ENCODE measurements at places on chromosomes 7 and 10.

- no peak for DNase-seq
These were observed 429.7 kb downstream of the EXOC4 start for GRCh38 chr7:133682364-133683181.

DNA sequence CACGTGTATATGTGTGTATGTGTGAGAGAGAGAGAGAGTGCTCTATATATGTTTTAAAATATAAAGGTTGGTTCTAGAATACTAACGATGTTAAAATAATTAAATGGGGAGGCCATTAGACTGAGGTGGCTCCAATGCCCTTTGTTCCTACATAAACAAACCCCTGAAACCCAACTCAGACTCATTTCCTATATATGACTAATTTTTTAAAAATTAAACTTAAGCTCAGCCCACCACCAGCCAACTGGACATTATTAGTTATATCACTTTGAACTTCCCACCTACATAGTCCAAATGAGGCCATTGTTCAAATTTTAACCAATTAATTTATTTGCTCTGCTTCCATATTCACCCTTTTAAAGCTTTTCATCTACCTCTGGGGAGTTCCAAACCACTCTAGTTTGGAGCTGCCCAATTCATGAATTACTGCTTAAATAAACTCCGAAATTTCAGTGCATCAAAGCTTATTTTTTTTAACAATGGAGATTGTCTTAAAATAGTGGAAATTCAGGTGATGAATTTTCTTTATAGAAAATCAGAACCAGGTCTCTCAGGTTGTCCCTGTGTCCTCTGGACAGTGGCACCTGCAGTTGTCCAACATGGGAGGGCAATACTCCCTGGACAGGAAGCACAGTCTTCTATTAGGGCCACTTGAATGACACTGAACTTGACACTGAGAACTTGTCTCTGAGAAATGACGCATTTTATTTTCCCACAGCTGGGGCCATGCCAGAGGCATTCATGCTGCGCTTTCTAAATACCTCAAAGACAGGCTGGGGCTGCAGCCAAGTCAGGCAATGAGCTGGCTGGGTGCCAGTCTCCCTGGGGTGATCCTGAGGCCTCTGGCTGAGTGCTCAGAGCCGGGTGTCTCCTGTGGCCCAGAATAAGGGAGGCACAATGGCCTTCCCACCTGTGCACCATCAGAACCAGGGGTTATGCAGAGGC, 109.5 kb upstream of the TMEM72 start:
- DNase-seq, result peak; percentile 4

GRCh38 chr10:91924212-91925021, 847 bp downstream of the BTAF1 start:
- no peak for DNase-seq

DNA sequence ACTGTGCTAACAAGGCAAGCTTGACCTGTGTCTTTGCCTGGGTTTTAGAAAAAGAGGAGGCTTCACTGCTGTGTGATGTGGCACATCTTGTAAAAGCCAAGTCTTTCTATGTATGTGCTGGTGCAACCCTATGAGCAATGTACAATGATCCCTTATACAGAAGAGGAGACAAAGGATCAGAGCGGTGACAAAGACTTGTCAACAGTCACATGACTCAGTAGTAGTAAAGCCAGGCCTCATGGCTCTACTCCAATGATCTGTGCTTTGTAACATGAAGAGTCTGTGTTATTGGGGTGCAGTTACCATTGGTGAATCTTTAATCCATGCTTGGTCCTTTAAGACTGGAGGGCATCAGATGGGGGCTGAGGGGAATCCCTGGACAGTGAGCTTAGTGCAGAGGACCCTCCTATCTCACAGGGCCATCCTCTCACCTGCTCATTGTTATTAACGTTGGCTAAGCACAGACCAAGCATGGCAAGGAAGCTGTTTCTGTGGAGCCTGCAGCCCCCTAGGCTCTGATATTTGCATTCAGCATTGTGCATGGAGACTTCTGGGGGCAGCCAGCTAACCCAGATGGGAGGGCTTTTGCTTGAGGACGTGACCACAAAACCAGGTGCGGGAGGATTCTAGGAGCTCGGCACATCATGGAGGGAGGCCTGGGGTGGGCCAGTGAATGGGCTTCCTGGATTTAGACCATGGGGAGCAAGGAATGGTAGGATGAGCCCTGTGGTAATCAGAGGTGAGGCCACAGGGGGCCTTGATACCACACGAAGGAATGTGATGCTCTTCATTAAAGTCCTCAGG, 308.8 kb upstream of the ZNF32 start:
- peak; percentile 28 for DNase-seq

- no peak for DNase-seq
These were observed 116.5 kb downstream of the ZMIZ1 start for GRCh38 chr10:79185067-79185774.

DNA sequence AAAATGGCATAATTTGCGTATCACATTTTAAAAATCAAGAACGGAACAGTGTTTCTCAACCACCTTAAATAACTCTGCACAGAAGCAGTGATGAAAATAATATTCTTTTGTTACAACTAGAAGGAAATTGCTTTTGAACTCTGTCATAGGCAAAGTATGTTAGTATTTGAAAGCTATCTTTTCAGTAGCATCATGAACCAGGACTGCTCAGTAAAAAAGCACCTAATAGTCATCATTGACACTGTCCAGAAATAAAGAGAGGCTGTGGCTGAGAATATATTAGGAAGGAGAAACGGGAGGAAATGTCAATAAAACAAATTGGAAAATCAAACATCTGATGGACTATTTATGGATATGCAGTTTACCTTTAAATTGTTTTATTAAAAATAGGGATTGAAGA, 237.2 kb upstream of the AKR1E2 start:
- DNase-seq, result no peak

GRCh38 chr7:156152390-156152789, 340.1 kb upstream of the SHH start:
- DNase-seq, result no peak

GRCh38 chr10:30560326-30560725, 69.2 kb downstream of the LYZL2 start:
- DNase-seq, result no peak

- DNase-seq, result peak; percentile 28
These were observed 171.2 kb downstream of the LCOR start for GRCh38 chr10:97003151-97003803.

DNA sequence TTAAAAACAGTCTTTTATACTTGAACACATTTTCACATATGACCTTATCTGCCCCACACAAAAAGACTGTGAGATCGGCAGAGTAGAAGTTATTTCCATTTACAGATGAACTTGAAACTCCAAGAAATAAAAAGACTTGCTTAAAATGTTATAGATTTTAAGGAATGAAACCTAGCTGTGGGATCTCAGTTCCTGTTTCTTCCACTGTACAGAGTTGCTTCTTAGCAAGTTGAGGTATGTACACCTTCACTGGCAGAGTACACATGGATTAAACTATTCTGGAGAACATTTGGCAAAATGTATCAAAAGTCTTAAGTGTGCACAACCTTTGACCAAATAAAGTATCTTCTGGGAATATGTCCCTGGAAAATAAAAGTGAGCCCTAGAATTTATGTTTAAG, 48.3 kb downstream of the A1CF start:
- no peak for DNase-seq

DNA sequence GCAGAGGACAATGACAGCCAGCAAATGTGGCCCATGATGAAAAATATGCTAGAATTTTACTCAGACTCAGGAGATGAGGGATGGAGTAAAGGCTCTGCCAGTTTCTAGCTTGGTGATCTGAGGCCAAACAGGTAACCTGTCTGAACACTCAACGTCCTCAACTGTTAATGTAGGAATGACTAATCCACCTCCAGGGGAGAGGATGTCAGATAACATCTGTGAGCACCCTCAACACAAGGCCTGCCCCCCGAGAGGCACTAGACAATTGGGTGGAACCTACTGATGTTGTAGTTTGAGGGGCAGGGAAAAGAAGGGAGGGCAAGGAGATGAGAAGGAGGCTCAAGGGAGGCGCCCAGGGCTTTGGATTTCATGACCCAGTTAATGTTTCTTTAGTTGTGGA, 445.1 kb downstream of the PLXNA4 start:
- DNase-seq, result no peak

DNA sequence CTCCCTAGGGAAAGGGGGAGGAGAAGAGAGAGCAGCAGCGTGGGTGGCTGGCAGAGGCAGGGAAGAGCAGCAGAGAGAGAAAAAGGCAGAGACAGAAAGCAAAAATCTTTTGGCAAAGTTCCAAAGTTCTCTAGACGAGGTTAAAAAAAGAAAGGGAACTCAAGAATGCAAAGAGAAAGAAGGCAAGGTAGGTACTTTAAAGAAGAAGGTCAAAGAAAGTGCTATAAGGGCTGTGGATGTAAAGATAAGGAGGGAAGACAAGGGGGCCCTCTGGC, 20.2 kb upstream of the OPTN start:
- no peak for DNase-seq

DNA sequence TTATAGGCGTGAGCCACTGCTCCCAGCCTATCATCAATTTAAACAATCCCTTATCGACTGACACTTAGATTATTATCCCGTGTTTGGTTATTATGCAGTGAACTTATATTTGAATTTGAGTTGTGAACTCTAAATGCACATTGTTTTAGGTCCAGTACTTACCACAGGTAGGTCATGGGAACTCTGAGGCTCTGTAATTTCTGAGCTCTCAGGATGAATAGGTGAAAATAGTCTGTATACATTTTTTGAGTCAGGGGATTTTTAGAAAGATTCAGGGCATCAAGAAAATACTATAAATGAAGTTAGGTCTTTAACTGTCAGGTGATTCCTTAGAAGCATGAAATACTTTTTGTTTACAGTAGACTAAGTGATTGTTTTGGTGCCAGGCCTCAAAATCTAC, 8.8 kb downstream of the CCDC136 start:
- DNase-seq, result no peak

GRCh38 chr7:83681200-83681778, 32.4 kb upstream of the SEMA3E start:
- DNase-seq, result no peak

GRCh38 chr10:75977139-75977538, 545.7 kb downstream of the LRMDA start:
- no peak for DNase-seq

DNA sequence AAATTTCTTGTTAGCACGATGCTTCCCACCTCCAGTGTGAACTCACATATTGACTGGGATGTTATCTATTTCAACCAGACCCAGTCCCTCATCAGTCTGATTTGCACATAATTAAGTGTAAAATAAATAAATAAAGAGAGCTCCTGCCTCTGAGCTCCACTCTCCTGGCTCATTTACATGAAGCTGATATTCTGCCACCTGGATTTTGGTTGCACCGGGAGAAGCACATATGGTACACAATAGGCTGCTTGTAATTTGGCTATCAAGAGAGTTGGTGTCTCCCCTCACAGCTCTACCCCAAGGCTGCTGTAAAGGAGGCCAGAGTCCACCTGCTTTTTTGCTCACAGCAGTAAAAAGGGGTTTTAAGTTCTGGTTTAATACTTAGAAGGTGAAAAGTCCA, 610.5 kb downstream of the KCNMA1 start:
- DNase-seq, result no peak

DNA sequence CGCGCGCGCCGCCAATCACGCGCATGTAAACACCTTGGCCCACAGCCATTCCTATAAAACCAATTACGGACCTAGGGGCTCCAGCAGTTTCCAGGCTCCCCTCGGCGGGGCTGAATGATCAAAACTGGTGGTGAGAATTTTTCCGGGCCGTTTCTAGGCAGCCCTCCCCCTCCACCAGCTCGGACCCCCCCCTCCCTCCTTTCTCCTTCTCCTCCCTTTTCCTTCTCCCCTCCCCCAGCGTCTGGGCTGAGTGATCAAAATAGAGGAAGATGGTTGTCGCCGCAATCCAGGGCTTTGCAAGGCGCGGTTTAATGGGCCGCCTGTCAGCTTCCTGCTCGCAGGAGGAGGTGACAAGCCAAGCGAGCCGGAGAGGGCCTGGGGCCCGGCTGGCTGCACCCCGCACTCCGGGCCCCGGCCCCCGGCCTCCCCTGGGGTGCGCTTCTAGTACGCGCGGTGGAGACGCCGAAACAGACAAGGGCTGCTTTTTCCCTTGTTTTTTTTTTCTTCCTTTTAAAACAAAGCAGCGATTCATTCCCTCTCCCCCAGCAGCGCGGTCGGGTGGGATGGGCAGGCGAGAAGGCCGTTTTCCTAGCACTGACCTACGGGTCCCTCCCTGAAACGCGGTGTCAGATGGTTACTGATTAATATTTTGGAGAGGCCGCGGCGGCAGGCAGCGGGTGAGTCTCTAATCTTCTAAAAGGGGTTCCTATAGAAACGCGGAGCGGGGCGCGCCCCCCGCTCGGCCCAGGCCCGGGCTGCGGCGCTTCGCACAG, 528 bp upstream of the TNRC18 start:
- DNase-seq, result peak; percentile 56

GRCh38 chr10:12048547-12048946, 5.9 kb upstream of the UPF2 start:
- no peak for DNase-seq

DNA sequence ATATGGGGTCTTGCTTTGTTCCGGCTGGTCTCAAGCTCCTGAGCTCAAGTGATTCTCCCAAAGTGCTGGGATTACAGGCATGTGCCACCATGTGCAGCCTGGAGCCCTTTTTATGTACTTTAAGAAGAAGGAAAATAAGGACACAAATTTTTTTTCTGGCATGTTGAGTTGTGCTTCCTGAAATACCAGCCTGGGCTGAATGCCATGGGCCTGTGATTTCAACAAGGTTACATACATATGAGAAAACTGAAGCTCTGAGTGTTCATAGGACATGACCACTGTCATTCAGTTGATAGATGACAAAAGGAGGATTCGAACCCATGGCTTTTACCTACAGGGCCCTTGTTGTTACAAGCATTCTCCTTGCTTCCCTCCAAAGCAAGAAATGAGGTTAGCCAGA, 36.1 kb downstream of the ST8SIA6 start:
- DNase-seq, result no peak

- DNase-seq, result no peak
These were observed 34.2 kb downstream of the PDGFA start for GRCh38 chr7:485188-486081.

- DNase-seq, result no peak
These were observed 735 bp downstream of the ZNF394 start for GRCh38 chr7:99499371-99499720.

GRCh38 chr7:137987018-137987349, 14.9 kb downstream of the CREB3L2 start:
- no peak for DNase-seq

DNA sequence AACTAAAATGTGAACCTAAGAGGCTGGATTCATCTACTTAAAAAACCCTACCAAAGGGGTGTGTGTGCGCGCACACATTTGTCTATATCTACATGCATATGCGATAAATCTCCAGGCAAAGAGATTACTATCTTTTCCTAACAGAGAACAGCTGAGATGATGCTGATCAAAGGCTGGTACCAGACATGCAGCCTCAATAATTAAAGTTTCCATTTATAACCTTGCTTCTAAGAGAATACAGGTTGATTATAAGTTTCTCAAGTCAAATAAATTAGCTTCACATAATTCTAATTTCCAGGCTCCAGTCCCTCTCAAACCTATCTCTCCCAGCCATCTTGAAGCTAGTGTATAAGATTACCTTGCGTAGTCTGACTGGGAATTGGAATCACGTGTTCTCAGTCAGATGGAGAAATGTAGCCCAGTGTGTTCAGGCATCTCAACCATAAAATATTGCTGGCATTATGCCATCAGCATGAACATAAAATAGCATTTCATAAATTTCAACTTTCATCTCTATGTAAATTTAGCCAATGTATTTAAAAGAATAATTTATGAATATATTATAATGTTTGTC, 1062.0 kb downstream of the XPNPEP1 start:
- no peak for DNase-seq
